Muscle of back (tissue), 13 donors: ENCODE measurements at places on chromosomes 2 and 18.

- no peak for DNase-seq
Observed at GRCh38 chr2:71347517-71347916, 15.9 kb downstream of the ZNF638 start.

DNA sequence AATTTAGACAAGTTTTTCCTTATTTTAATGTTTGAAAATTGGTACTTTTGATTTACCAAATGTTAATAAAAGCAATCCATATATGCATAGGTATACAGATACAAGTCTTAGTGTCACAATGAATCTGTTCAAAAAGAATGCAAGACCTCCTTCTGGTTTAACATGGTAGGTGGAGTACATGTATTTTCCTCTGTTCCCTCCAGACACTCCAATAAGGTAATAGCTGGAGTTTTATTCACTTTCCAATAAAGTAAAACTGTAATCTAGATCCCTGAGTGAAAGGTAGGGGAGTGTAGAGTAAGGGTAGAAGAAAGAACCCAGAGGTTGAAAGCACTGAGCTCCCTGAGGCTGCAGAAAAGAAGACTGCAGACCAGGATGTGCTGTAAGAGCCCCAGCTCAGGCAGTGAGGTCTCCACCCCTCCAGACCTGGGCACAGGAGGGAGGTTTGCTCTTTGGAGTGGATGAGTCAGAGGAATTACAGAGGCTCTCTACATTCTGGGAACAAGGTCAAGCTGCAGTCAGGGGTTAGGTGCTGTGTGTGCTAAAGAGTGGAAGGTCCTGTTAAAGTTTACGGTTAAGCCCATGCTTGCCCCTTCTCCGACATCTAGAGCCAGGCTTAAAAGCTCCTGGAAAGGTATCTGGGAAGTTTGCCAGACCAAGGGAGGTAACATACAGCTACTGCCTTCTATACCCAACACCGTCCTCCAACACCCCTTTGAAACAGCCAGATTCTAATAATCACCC lies 27.6 kb upstream of the STAT1 start:
- DNase-seq = no peak

- DNase-seq = no peak
Observed at GRCh38 chr18:28768791-28769768, 592.1 kb upstream of the CDH2 start.

DNA sequence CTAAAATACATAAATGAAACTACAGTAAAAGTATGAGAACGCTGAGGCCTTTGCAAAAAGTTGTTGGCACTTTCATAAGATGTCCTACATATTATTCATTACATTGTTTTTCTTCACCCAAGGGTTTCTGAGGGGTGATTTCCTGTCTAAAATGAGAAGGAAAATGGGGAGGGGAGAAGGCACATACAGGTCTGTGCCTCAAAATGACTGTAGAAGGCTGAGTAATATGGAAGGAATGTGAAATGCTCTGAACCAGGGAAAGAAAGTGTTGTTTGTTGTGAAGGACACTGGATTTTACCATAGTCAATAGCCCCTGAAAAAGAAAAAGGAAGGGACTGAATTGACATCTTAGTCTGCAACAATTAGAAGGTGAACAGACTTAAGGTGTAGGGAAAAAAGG lies 99.5 kb upstream of the RNF152 start:
- peak; percentile 77 for DNase-seq

DNA sequence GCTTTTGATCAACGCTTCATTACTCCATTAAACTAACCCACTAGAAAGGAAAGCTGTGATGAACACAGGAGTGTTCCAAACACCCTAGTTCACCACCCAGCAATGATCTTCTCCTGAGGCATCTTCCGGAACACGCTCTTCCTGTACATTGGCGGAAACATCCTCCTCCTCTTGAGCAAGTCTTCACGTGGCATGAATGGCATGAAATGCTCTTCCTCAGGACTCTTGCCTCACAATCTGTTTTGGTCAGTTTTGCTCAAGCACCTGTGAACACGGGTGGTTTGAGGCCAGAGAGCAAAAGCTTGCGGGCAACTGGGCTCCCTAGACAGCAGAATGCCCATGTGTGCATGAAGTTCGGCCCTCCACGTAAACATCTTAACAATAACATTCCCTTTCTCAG lies 734.2 kb upstream of the SALL3 start:
- no peak for DNase-seq

DNA sequence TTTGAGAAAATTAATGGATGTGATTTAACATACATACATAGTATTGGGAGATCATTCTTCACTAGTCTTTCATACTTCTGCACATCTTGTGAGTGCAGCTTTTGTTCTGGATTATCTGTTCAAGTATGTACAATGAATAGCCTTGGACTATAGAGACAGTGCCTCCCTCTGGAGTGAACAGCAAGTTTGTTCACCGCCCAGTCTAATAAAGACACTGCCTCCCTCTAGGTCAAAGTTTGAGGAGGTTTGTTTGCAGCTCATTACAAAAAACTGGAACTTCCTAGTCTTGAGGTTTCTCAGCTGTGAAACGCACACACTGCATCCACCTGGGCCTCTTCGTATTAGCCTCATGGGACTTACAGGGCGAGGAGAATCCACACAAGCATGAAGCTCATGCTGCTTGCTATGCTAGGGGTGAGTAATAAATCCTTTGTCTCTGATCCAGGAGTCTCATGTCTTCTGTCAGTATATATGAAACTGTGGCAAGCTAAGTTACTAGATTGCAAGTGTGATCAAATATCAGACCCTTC lies 26.0 kb upstream of the LAPTM4A start:
- DNase-seq = no peak

DNA sequence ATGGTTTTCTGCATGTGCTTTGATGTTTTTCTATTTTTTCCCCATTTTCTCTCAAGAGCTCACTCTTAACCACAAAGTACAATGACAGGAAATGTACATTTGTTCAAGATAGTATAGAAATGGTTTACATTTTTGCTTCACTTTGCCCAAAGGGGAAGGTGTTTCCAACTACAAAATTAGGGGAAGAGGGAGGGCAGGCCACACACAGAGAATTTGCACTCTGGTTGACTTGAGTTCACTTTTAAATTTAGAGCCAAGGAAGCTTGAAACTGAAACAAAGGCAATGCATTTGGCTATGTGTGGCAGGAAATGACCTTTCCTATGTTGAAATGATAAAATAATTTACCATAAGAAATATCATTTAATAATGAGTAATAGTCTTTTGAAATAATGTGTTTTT lies 19.1 kb upstream of the VIT start:
- DNase-seq = no peak
